ENCODE measurements at places on chromosomes 2 and 18.

- peak; percentile 18 for DNase-seq
These were observed 81.5 kb upstream of the LDLRAD4 start for GRCh38 chr18:13136904-13137669.

GRCh38 chr2:29281086-29281915 is 166.1 kb downstream of the CLIP4 start:
- peak; percentile 61 for DNase-seq

DNA sequence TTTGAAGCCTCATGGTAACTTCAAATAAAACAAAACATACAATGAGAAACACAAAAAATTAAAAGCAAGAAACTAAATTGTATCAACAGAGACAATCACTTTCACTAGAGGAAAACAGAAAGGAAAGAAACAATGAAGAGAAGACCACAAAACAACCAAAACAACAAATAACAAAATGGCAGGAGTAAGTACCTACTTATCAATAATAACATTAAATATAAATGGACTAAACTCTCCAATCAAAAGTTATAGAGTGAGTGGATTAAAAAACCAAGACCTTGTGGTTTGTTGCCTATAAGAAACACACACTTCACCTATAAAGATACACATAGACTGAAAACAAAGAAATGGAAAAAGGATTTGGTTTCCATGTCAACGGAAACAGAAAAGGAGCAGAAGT is 830.1 kb upstream of the TMEFF2 start:
- DNase-seq, result no peak

DNA sequence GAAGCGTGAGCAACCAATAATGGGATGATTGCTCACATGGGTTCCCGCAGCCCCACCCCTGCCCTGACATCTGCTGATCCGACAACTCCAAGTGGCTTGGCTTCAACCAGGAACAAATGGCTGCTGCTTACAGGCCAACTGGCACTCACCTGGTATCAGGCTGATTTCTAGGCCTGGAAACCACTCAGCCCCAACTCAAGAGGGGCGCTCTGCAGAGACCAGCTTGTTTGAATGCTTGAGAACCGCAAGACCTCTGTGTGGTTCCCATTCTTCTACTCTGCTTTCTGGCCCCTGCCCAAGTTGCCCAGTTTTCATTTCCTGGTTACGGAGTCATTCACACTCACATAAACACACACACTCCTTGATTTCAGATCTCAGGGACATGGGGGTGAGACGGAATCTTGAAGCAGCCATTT is 52.0 kb downstream of the TNP1 start:
- peak; percentile 16 for DNase-seq

GRCh38 chr2:223467196-223467595 is 135.0 kb downstream of the SCG2 start:
- DNase-seq, result no peak

GRCh38 chr2:233307565-233307964 is at the start of gene SAG:
Gene SAG (plus strand): TSS chr2:233307816. CDS start chr2:233309190, 1,374 bp downstream.
- DNase-seq, result no peak

DNA sequence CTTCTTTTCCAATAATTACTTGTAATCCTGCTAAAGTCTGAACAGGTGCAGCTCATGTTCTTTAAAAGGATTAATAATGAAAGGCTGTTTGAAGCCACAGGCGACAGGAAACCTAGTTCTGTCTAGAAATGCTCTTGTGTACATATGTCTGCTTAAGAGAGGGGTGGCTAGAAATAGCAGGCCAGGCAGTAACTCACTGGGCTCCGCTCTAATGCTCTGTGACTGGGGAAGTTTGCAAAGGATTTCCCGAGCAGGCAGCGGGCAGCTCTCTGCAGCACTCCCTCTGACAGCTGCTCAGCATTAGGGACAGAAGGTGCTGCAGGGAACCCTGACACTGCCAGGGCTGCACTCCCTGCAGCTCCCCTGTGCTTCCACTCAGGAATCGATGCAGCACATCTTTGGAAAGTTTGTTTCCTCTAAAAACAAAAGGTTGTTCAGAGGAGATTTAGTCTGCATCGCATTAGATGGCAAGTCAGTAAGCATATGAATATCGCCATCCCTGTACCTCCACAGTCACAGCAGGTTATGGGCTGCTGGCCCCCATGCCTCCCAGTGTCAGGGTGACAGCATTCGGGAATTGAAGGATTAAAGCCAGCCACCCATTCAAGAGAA is 33.1 kb upstream of the TTC39C start:
- peak; percentile 36 for DNase-seq

GRCh38 chr2:157244691-157245090 is 12.8 kb upstream of the GALNT5 start:
- DNase-seq, result peak; percentile 68

DNA sequence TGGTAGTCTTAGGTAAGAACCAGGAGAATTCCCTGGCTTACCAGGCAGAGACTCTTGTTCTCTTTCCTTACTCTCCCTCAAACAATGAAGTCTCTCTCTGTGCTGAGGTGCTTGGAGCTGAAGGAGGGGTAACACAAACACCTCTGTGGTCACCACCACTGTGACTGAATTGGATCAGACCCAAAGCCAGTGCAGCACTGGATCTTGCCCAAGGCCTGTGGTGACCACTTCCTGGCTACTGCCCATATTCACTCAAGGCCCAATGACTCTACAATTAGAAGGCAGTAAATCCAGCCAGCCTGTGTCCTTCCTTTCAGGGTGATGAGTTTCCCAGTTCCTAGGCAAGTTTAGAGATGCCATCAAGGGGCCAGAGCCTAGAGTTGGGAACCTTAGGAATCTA is 706.8 kb downstream of the SLC4A3 start:
- no peak for DNase-seq

GRCh38 chr2:9914384-9915065 is 37.0 kb upstream of the GRHL1 start:
- no peak for DNase-seq

- no peak for DNase-seq
These were observed 48.6 kb downstream of the BIN1 start for GRCh38 chr2:127058246-127058953.

GRCh38 chr2:189168856-189169499 is 10.6 kb downstream of the COL5A2 start:
- no peak for DNase-seq

DNA sequence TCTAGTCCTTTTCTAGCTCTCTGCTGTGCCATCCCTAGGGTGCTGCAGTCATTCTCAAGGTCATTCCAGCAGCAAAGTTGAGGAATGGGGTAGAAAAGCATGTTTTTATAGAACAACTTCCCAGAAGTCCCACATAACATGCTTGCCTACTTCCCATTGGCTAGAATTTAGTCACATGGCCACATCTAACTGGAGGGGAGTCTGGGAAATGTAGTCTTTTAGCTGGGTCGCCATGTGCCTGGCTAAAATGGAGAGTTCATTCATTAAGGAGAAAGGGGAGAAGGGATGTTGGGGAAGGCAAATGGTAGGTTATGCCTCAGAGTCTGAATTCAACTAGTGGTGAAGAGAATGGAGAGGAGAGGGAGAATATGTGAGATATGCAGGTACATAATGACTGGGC is 85.7 kb downstream of the SLC4A3 start:
- DNase-seq, result no peak

GRCh38 chr2:68937346-68938055 is 15.2 kb downstream of the GKN2 start:
- no peak for DNase-seq

GRCh38 chr2:176091329-176092258 is 927 bp upstream of the HOXD13 start:
- no peak for DNase-seq

- DNase-seq, result no peak
These were observed 441.7 kb upstream of the SMIM21 start for GRCh38 chr18:75869162-75869561.

DNA sequence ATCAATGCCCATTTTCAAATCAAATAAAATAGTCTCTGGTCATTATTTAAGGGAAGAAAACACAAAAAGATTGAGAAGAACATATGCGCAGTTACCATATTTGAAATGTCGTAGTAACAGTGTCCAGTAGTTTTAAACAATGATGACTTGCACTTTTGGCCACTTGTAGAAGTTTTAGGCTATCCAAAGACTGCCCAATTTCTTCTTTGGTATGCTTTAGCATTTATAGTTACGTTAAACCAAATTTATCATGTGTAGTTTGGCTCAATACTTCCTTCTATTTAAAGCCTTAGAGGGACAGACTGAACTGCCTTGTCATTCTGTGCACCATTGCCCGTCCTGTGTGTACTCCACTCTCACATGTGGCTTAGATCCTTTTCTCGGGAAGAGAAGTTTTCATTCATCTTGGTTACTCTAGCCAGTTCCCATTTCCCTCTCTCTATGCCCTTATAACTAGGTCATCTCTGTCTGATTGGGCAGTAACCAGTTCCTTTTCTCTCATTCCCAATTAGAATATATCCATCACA is 84.8 kb upstream of the TTN start:
- DNase-seq, result no peak

GRCh38 chr2:174195253-174195652 is 53.1 kb downstream of the OLA1 start:
- no peak for DNase-seq

- no peak for DNase-seq
These were observed 26.9 kb downstream of the AGAP1 start for GRCh38 chr2:235520787-235521186.

DNA sequence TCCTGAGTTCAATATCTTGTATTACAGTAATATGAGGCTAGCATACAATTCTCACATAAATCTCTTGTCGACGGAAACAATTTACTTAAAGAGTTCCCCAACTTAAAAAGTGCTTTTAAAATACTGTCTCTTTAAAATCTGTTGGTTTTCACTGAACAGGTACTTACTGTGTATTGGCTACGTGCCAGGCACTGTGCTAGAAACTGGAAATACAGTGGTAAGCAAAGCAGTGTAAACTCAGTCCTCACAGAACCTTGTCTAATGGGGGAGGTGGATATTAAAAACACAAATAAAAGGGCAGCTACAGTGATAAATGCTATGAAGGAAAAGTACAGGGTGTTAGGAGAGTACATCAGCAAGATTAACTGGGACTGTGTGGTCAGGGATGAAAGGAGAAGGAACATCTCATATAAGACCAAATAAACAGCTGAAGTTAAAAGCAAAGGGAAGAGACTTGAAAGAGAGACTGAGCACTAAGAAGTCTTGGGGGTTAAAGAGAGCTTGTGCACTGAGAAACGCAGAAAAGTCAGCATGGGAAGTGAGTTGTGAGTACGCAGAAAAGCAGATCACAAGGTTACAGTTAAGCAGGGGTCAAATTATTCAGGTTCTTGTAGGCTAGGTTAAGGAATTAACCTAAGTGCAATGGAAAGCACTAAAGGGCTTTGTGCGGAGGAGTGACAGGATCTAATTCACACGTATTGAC is 52.5 kb downstream of the USP40 start:
- DNase-seq, result no peak

- DNase-seq, result no peak
These were observed 2.5 kb upstream of the SH3RF3 start for GRCh38 chr2:109126501-109126860.

DNA sequence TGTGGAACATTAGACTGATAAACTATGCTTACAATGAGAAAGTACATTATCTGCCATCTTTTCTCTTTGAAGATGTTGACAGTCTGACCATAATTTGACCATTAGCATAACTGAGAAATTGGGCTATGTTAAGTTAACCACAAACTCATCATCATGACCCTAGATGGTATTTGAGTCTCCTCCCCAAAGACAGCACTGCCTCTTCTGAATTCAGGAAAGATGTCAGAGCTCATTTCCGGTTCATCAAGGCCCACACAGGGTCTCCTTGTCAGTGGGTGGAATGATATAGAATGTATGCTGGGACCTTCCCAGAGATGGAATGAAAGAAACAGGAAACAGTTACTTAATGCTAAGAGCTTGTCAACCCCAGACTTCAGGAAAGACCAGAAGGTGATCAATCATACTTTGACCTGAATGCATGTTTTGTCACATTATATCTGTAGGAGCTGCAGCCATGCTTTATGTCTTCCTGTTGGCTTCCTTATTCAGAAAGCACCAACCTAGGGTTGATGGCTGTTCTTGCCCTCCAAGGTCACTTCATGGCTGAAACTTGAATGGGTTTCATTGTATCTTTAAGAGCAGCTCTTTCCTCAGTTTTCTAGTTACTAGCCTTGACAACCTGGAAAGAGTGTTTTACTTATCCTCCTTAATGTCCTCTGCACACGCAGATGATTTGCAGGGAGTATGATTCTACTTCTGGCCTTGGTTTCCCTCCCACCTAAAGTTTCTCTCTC is 99.1 kb upstream of the NEUROD1 start:
- no peak for DNase-seq

- DNase-seq, result no peak
These were observed 219.8 kb downstream of the ZRANB3 start for GRCh38 chr2:135311268-135311667.

DNA sequence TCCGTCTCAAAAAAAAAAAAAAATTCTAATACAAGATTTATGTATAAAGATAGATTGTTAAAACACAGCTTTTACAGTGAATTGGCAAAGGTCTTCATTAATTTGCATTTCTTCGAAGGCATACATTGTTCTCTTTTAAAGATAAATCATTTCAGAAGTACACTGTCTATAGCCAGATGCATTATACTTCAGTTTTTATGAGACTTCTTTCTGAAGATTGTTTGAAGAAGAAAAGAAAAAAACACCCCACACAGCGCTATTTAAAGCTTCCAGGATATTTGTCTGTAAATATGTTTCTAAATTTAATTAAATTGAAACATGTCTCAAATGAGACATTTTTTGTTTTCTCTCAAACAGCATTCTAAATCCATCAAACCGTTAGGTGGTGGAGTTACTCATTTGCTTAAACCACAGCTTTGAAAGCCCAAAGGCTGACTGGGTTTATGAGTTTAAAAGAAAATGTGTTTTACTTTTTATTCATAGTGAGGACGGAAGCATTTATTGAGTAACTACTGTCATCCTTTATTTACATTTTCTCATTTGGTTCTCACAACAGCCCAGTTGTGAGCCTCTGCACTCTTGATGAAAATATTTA is 42.4 kb upstream of the C1GALT1C1L start:
- DNase-seq, result no peak

All from cerebellum (tissue), 4 donors.